ENCODE measurements at places on chromosomes 5 and 9.

DNA sequence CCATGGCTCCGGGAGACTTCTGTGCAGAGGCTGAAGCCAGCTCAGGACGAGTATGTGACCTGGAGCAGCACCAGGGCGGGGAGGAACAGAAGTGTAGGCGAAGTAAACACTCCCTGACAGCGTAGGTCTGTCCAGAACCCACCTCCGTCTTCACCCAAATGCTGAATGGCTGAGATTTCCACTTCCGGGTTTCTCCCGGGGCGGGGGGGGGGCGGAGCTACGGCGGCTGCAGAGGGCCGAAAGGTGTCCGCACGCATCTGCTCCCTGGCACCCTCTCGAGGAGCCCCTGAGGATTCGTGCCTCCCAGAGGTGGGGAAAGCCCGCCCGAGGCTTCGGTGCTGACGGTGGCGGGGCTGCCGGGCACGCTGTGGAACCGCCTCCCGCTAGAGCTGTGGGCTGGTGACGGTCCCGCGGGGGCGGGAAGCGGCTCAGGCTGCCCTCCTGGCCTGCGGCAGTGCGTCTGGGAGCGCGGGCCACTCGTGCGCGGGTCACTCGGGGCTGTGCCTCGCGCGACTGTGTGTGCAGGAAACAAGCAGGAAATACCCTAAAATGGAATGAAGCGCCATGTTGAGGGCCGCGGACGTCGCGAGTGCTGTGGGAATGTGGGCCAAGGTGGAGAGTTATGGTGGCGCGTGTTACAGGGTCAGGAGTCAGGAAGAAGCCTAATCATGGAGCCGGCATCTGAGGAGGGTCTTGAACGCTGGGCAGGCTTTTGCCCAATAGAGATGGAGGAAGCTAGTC, 1425.4 kb downstream of the FOXD4L5 start:
- peak; percentile 75 for DNase-seq

DNA sequence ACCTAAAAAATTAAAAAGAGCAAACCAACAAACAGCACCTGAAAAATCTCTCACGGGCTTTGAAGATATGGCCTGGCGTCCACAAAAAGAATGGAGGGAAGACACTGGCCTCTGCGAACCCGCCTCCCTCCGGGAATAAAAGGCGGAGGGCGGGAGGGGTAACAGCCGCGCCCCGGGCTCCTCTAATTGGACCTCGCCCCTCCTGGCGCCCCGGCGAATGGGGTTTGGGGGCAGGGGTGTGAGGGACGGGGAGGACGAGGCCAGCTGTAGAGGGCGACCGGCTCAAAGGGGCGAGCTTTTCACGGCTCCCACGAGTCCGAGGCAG, 753 bp downstream of the FANCC start:
- DNase-seq: peak; percentile 31

GRCh38 chr5:129945028-129945427, 40.8 kb downstream of the CHSY3 start:
- no peak for DNase-seq

GRCh38 chr5:139650031-139650688, 2.0 kb downstream of the CXXC5 start:
- no peak for DNase-seq

DNA sequence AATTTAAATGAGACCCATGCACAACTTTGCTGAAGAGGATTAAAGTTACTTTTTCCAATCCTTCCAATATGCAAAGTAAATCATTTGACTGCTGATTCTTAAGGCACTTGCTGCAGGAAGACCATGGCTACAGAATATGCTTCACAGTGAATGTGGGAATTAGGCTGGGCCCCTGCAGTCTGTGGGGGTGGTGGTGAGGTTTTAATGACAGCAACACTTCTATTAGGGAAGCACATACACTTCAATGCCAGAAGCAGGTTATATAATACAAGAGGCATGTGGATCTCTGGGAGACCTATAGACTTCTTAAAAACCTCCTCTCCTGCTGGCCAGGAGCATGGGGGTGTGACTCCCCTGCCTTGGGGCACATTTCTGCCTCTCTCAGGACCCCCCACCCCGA, 124.5 kb upstream of the KLF9 start:
- DNase-seq: no peak

DNA sequence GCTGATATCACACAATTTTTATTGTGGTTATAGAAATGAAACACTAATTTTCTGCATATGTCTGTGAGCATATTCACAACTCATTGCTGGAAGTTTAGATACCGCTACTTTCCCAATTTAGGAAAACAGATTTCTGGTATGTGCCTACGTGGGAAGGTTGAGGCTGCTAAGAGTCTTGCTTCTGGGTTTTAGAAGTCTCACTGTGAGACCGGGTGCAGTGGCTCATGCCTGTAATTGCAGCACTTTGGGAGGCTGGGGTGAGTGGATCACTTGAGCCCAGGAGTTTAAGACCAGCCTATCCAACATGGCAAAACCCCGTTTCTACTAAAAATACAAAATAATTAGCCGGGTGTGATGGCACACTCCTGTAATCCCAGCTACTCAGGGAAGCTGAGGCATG, 39.6 kb downstream of the UBAP1 start:
- DNase-seq: no peak

GRCh38 chr5:168931638-168932345, 352.6 kb upstream of the PANK3 start:
- DNase-seq: no peak

- no peak for DNase-seq
Observed at GRCh38 chr5:135615171-135615570, 36.4 kb upstream of the CXCL14 start.

GRCh38 chr5:167453246-167454030, 838.0 kb upstream of the WWC1 start:
- DNase-seq: no peak

DNA sequence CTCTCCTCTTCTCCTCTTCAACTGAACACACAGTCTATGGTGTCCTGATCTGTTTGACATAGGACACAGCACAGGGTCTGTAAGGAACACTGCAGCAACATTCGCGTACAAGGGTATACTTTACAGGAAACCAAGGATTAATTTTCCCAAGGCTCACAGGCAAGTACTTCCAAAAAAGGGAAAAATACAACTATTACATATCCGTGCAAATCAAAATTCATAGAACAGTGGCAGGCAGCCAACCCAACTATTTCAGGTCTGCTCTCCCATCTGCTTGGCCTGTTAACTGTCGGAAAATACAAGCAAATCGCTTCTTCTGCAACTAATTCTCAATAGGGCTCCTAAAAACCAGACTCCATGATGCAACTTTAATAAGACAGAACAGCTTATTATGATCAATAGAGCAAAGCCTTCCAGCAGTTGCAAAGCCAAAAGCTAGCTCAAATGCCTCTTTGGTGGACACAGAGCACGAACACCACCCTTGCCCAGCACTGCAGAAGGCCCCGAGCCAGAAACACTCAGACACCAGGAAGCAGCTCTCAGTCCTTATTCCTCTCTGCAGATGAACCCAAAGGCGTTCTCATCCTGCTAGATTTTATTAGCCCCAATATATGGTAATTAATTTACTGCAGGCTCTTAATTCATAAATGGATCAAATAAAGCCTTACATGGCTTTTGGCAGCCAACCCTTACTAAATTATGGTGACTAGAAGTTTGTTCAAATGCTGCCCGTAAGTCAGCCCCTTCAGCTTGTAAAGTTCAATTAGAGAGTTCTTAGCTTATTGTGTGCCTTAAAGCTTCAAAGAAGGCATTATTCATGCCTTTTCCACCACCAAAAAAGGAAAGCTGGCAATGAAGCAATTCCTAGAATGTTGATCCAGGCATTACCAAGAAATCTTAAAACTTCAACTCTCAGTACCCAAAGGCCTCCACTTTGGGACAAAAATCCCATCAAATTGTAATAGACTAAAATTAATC, 68.8 kb downstream of the ZNF608 start:
- DNase-seq: no peak

GRCh38 chr5:153542536-153542935, 52.1 kb downstream of the GRIA1 start:
- no peak for DNase-seq

DNA sequence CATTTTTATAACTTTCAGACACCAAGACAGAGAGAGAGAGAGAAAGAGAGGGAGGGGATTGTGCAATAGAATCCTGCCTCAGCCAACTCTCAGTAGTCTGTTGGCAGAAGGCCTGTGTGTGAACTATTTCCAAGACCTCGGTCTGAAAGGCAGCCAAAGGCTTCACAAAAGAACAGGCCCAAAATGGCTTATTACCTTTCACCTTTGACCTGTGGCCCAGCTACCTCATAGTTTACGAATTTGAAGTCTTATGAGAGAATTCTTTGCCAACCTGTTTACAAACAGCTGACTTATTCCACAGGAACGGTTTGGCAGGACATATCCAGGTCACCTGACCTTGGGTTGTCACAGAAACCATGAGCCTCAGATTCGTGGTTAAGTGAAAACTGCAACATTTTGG, 48.6 kb downstream of the NR2F1-AS1 start:
- DNase-seq: no peak

DNA sequence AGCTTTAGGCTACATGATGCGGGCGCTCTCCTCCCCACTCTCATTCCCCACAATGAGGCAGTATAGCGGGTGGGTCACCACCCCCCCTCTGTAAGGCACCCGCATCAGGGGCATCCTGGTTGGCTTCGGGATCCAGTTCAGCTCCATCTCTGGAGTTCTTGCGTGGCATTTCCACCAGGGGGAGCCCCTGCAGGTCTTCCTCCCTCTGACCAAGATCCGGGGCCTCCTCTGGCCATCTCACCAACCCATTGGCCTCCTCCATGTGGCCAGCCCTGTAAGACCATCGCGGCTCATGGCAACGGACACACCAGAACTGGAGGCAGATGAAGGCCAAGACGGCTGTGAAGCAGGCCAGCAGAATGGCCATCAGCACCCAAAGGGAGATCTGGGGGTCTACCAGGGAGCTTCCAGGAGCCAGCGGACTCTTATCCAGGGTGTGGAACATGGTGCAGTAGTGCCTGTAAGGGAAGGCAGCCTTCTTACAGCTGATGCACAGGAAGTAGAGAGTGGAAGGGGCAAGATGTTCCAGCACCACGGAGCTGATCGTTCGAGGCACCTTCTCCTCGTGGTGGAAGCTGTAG, 77.0 kb downstream of the CYFIP2 start:
- DNase-seq: no peak

DNA sequence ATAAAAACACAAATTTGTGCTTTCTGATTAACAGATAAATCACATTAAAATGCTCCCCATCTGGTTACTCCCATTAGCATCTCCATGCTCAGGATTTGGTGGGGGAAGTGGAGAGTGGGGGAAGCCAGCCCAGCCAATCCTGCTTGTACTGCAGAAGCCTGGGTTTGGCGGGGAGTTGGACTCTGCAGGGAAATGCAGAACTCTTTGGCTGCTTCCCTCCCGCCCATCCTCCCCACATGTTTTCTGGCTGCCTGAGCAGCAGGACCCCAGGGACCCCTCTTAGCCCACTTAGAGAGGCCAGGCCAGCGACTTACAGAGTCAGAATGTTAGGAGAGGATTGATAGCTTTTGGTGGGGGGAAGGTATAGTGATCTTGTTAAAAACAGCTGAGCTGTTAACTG, 59.5 kb upstream of the FOXI1 start:
- no peak for DNase-seq

DNA sequence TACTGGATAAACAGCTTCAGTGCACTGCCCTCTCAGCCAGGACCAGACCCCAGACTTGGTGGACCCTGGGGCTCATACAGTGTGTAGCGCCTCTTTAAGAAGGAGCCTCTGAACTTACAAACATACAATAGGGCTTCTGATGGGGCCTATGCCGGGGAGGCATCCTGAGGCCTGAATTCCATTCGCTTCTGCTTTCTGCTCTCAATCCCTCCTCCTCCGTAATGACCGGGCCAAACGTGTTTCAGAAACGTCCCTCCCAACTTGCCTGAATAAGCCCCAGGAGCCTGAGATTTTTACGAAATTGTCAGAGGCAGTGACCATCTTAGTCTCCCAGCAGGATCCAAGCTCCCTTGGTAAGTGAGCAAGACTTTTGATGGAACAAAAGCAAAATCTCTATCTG, 128.1 kb upstream of the BOD1 start:
- no peak for DNase-seq

GRCh38 chr5:131286400-131286715, 22.5 kb downstream of the CDC42SE2 start:
- DNase-seq: no peak

GRCh38 chr5:373710-374602, 52.4 kb downstream of the AHRR start:
- peak; percentile 22 for DNase-seq

- peak; percentile 68 for DNase-seq
Observed at GRCh38 chr5:115601701-115602590, at the start of gene TICAM2. TSS of gene TICAM2 (minus strand) at chr5:115602479. CDS start at chr5:115581256, 21,223 bp downstream.

- DNase-seq: no peak
Observed at GRCh38 chr5:143319437-143320227, 83.9 kb downstream of the NR3C1 start.

GRCh38 chr5:38319491-38319890, 61.1 kb downstream of the EGFLAM start:
- DNase-seq: no peak

- DNase-seq: no peak
Observed at GRCh38 chr5:36164461-36164860, 12.6 kb downstream of the SKP2 start.

GRCh38 chr5:15248731-15249130, 251.2 kb upstream of the FBXL7 start:
- DNase-seq: no peak

DNA sequence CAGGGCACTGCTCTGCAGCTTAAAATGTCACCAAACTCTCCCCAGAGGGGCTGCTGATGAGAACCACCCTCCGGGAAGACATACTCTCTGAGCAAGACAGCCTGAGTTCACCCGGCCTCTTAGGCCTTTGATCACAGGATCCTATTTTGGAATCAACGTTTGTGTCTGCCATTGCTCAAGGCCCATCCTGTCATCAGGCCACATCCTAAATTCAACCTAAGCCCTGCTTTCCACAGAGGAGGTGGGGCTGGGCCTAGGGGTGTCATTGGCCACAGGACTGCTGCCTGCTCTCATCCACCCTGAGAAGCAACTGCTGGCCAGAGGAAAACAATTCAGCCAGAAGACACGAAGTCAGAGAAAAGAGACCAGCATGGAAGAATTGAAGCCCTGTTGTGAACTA, 351.1 kb upstream of the IRX2 start:
- no peak for DNase-seq

DNA sequence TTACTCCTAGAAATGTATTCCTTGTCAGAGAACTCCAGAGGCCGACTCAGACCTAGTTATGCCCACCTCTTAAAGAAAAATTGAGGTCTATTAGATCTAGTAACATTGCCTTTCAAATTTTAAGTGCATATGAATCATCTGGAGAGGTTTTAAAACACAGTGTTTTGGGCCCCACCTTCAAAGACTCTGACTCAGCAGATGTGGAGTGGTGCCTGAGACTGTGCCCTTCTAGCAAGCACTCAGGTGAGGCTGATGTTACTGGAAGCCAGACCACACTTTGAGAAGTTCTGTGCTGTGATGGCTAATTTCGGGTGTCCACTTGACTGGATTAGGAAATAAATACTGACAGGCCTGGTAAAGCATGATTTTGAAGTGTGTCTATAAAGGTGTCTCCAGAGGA, 10.6 kb downstream of the FOXB2 start:
- DNase-seq: no peak

- no peak for DNase-seq
Observed at GRCh38 chr9:116494815-116495634, 192.1 kb upstream of the TRIM32 start.

- no peak for DNase-seq
Observed at GRCh38 chr5:3456121-3456681, 139.4 kb upstream of the IRX1 start.

- DNase-seq: no peak
Observed at GRCh38 chr9:123652416-123652815, 277.5 kb downstream of the DENND1A start.

GRCh38 chr9:97502984-97503861, 1.8 kb downstream of the TMOD1 start:
- no peak for DNase-seq

- peak; percentile 19 for DNase-seq
Observed at GRCh38 chr5:164013077-164013670, 507.8 kb downstream of the MAT2B start.

- DNase-seq: peak; percentile 72
Observed at GRCh38 chr5:154072414-154073171, 33.8 kb downstream of the MFAP3 start.
